ENCODE measurements at places on chromosomes 7 and 10.

GRCh38 chr10:33183655-33184054 is 150.8 kb downstream of the NRP1 start:
- DNase-seq = no peak

DNA sequence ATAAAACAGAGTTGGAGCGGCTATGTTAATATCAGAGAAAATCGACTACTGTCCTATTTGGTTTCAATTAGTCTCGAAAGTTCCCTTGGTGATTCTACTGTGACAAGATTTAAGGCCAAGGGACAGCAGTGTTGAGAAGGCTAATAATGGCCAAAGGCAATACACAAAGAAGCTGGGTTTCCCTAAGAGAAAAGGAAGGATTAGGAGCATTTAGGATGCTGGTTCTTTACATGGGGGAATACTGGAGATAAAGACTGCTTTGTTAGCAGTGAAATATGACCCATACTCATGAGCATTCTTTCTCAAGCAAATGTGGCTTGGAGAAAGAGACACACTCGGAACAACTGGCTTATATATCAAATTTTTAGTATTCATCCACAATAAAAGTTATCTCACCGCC is 32.2 kb downstream of the IQUB start:
- no peak for DNase-seq

- no peak for DNase-seq
Measured at GRCh38 chr10:34966040-34966439, 124.1 kb downstream of the CUL2 start.

- DNase-seq = no peak
Measured at GRCh38 chr7:77188731-77189437, 10.7 kb downstream of the FGL2 start.

DNA sequence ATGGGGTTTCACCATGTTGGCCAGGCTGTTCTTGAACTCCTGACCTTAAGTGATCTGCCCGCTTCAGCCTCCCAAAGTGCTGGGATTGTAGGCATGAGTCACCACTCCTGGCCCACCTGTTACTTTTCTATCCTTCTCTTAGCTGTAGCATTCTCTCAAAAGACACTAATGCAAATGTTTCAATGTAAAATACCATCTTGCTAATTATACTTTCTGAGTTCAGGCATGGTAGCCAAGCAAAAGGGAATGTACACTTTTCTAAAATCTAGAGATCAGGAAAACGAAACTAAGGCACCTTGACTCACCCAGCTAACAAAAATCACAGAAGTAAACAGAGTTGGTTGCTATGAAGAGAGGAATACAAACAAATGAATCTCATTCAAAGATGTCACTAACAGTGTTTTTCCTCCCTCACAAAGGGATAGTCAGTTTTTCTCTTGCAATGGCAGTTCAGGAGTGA is 401.0 kb upstream of the NRP1 start:
- no peak for DNase-seq

GRCh38 chr10:129396021-129396722 is 70.9 kb upstream of the MGMT start:
- no peak for DNase-seq

DNA sequence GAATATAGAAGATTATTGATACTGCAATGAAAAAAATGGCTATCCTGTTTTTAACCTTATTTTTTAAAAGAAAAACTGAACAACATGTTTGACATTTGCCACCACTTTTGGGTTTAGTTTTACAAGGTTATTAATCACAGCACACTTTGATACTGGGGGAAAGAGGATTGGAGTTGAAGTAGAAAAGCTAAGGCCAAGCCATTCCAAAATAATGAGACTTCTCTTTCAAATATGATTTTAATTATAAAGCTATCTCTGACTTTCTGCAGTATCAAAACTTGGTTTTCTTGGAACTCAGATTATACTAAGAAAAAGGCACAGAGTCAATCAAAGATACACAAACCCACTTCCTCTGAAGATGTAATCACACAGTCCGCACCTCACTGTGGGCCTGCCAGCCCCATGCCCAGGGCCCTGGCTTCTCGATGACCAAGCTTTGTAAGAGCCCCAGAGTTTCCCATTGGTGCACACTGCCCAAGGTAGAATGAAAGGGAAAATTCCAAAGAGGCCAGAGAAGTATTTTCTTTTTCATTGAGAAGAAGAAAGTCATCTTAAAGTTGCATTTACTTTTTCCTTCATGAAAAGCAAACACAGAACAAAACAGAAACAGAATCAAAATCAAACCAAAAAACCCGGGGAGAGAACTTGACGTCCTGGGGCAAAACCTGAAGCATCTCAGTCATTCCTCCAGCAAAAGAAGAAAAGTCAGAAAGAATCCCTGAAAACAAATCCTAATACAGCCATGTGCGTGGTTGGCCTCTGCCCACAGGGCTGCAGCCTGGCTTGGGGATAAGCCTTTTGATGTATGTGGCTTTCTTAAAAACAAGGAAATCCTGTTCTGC is 187.7 kb upstream of the KLF6 start:
- no peak for DNase-seq

DNA sequence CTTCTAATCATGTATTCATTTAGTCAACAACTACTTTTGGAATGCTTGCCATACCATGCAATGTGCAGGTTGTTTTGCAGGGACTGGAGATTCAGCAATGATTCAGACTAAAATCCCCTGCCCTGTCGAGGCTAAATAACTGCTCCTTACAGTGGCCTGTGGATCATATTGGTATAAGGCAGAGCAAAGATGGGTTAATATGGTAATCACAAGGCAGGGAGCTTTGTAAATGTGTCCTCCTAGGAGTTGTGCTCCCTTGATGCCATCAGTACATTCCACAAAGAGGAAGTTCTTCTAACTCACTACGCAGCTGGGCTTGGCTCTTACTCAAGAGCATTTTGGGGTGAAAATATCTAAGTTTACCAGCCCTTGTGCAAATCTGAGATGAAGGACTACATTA is 614 bp upstream of the IFIT2 start:
- no peak for DNase-seq

GRCh38 chr7:134474828-134475227 is 15.9 kb upstream of the AKR1B1 start:
- DNase-seq = no peak

- DNase-seq = no peak
Measured at GRCh38 chr7:70805360-70805759, 326.6 kb upstream of the GALNT17 start.

DNA sequence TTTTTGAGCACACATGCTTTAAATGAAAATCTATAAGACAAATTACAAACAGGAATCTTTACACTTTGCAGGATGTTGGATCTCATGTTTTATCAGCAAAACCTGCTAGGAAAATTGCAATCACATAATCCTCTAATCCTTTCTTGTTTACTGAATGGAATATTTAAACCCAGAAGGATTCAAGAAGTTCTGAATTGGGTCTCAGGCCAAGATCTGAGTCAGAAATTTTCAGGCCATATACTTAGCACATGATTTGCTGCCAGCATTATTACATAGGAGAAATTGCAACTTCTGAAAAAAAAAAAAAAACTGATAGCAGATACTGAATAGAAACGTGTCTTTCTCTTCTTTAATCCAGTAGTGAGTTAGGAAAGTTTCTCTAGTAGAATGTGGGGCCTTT is 1005.3 kb upstream of the POT1 start:
- no peak for DNase-seq

DNA sequence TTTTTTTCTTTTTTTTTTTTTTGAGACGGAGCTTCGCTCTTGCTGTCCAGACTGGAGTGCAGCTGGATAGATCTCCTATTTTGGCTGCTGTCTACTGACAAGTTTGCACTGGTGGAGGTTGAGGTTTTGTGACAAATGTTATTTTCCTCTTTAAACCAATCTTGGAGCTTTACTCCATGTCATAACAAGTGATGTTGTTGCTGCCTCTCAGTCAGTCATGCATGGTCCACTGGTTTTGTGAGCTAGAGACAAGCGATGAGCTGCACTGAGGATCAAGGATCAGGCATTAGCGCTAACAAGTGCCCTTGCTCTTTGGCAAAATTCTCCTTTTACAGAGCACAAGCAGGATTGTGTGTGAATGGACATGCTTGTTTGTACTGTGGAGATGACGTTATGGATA is 805 bp upstream of the WDFY4 start:
- no peak for DNase-seq

- no peak for DNase-seq
Measured at GRCh38 chr10:42997849-42998165, 79.1 kb upstream of the RET start.

GRCh38 chr7:134706468-134706867 is 59.8 kb downstream of the BPGM start:
- DNase-seq = no peak

DNA sequence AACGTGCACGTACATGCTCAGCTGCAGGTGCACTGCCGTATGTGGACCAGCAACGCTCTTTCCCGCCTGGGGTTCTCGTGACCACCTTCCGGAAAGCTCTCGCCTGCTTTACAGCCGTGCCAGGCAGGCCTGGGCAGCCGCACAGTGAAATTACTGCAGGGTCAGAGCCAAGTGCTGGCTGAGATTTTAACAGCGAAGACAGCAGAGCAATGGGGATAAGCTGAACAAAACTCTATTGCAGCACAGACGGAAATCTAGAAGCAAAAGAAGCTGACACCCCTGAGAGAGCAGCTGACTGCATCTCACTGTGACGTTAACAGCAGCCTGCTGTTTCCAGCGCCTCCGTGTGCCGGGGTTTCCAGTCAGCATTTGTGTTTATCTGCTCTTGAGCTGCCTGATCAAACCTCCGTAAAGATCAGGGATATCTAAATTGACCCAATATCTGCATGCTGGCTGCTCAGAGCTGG is 179.0 kb downstream of the DIP2C start:
- DNase-seq = no peak

DNA sequence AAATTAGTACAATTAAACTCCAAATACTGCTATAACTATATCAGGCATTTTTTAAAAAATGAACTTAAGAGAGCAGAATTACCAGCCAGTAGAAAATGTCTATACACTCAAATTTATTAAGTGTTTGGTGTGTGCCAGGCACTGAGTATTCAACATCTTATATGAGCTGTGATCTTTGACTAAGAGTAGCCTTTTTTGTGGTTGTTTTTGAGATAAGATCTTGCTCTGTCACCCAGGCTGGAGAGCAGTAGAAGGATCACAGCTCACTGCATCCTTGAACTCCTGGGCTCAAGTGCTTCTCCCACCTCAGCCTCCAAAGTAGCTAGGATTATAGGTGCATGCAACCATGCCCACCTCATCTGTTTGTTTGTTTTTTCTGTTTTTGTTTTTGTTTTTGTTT is 102.5 kb upstream of the CELF2 start:
- no peak for DNase-seq

- no peak for DNase-seq
Measured at GRCh38 chr7:88020953-88021665, 87.1 kb downstream of the ADAM22 start.

GRCh38 chr10:17025444-17026295 is 103.9 kb downstream of the CUBN start:
- DNase-seq = peak; percentile 28

DNA sequence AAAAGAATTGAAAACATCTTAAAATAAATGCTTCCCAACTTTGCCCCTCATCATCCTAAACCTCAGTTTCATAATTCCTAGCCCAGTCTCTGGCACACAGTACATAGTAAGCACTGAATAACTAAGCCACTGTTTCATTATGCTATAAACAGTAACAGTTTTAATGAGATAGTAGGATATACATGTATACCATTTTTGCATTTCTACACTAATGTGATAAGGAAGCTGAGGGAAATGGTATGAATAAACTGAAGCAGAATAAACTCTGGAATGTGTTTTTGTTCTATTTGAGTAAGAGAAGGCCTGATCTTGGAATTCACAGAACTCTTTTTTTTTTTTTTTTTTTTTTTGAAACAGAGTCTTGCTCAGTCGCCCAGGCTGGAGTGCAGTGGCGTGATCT is 8.8 kb downstream of the NAPEPLD start:
- no peak for DNase-seq

DNA sequence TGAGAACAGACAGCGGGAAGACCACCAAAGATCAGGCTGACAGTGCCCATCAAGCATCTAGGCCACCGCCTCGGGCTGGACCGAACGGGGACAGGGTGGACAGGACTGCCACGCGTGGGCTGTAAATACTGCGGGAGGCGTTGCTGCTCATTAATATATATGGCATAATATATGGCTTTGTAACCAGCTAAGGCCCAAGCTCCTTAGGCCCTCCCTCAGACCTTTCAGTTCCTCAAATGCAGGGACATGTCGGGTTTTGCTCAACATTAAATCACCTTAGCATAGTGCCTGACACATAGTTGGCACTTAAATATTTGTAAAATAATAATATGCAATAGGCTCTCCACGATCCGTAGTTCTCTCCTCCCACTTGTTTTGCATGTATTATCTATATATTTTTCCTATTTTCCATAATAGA is 402 bp upstream of the TMEM168 start:
- DNase-seq = no peak

- no peak for DNase-seq
Measured at GRCh38 chr10:111084366-111085255, 7.8 kb downstream of the ADRA2A start.

- DNase-seq = no peak
Measured at GRCh38 chr7:55475855-55476803, 96.2 kb downstream of the VOPP1 start.

DNA sequence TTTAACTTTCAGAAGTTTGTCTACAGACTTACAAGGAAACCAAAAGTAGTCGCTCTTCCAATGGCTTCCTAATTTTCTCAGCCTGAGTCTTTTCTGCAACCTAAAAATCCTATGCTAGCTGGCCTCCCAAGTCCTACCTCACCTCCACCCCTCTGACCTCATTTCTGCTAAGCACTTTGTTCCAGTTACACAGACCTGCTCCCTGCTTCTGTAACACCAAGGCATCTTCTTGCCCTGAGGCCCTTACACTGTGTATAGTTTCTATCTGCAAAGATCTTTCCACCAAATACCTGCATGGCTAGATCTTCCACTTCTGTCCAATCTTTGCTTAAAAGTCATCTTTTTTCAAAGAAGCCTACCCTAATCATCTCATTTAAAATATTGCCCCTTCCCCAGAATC is 1.9 kb upstream of the SNX13 start:
- DNase-seq = no peak

GRCh38 chr7:8831376-8831775 is 398.0 kb downstream of the NXPH1 start:
- DNase-seq = no peak

GRCh38 chr10:62853710-62854109 is 37.5 kb upstream of the EGR2 start:
- DNase-seq = no peak

DNA sequence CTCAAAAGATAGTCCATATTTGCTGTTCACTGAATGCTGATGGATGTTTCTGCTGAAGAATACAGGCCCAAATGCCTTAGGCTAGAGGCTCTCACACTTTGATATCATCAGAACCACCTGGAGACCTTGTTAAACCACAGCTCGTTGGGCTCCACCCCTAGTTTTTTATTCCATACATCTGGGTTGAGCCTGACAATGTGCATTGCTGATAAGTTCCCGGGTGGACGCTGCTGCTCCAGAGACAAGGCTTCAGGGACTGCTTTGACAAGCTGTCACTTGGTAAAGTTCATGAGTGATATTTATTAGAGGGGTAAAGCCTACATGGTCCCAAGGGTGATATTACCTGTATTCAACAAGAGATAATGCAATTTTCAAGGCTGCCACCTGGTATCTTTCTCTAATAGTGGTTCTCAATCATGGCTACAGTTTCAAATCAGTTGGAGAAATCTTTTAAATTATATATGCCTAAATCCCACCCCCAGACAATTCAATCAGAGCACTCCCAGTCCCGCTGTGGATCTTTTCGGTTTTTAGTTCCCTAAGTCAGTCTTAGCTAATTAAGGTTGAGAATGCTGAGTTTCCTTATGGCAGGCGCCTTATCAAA is 107.1 kb upstream of the GSDME start:
- no peak for DNase-seq
